HT-29 (cell line): ENCODE measurements at places on chromosomes 5 and 9. TPM values are rescaled to one million over a fixed set of nuclear protein-coding genes. Genes with fewer than 3 reads are reported as not detected.

The GDA gene
- total RNA-seq = 34.1 and 45.4 TPM in 2 replicates

GRCh38 chr5:87581661-87582060, 168.9 kb upstream of the CCNH start:
- no peak for DNase-seq

DNA sequence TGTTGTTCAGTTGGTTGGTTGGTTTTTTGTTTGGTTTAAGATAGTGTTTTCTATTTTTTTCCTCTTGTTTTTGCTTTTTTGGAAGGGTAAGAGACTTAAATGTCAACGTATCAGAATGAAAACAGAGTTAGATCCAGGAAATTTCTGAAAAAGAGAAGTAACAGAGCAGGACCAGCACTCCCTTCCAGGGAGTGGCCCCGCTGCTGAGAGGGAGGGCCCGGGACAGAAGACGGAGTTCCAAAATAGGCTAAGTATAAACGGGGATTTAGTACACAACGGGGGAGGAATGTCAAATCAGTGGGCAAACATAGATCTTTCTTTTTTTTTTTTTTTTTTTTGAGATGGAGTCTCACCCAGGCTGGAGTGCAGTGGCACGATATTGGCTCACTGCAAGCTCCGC, 92.7 kb upstream of the RUFY1 start:
- DNase-seq = no peak

DNA sequence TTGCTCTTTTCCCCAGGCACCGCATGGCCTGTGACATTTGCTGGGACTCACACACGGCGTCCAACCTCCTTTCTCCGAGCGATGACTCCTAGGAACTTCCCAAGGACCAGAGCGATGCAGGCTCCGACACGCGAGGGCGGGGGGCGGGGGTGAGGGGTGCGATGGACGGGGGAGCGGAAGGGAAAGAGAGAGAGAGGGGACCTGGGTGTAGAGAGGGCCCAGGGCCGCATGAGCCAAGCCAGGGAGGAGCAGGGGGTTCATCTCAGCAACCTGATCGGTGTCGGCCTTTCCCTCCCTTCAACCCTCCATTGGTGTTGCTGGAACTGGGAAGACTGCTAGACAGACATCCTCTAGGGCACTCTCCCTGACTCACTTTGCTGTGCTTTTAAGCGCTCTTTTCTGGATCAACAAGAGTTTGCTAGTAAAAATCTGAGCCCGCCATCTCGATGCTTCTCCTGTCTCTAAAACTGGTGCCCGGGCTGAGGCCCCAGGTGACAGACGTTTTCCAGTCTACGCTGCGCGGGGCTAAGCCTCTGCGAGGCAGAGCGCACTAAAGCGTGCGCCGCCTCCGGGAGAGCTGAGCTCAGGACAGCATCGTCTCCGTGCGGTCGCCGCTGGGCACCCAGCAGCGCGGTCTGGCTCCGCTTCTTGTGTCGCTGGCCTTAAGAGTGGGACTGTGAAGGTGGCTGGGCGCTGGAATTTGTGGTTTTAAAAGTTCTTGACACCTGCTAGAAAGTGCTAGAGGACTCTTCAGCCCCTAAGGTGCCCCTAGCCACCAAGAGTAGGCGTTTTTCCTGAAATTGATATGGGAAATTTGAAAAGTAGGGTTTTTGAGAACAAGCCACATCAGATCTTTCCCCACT, 1.0 kb upstream of the TSLP start:
- no peak for DNase-seq

DNA sequence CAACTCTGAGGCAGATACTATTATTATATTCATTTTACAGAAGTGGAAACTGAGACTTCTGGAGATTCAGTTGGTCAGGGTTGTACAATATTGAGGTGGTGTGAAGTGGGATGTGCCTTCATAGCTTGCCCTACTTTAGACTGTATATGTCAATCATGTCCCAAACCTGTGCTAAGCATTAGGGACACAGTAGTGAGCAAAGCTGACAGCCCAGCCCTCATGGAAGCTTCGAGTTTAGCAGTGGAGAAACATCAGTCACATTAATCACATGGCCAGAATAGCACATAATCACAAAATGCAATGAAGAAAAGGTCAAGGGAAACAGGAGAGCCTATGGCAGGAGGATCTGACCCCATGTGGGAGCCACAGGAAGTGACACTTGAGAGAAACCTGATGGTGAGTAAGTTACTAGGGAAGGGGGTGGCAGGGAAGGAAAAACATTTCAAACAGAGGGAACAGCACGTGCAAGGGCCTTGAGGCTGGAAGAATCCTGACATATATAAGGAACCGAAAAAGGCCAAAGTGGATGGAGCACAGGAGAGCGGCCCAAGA, 20.5 kb upstream of the RALGPS1 start:
- DNase-seq = no peak

The PAEP gene
- not detected in 2 replicates for total RNA-seq

The IFNA13 gene
- not detected in 2 replicates for total RNA-seq

GRCh38 chr5:68430279-68430678, 214.7 kb downstream of the PIK3R1 start:
- no peak for DNase-seq

The LRRTM2 gene
- not detected in 2 replicates for total RNA-seq

The CKMT2 gene
- 0.44 TPM in 1 of 2 replicates, not detected in the other for total RNA-seq
